Osteocyte (in vitro differentiated cells): ENCODE measurements at places on chromosomes 12 and 14. TPM values are rescaled to one million over a fixed set of nuclear protein-coding genes. Genes with fewer than 3 reads are reported as not detected.

DNA sequence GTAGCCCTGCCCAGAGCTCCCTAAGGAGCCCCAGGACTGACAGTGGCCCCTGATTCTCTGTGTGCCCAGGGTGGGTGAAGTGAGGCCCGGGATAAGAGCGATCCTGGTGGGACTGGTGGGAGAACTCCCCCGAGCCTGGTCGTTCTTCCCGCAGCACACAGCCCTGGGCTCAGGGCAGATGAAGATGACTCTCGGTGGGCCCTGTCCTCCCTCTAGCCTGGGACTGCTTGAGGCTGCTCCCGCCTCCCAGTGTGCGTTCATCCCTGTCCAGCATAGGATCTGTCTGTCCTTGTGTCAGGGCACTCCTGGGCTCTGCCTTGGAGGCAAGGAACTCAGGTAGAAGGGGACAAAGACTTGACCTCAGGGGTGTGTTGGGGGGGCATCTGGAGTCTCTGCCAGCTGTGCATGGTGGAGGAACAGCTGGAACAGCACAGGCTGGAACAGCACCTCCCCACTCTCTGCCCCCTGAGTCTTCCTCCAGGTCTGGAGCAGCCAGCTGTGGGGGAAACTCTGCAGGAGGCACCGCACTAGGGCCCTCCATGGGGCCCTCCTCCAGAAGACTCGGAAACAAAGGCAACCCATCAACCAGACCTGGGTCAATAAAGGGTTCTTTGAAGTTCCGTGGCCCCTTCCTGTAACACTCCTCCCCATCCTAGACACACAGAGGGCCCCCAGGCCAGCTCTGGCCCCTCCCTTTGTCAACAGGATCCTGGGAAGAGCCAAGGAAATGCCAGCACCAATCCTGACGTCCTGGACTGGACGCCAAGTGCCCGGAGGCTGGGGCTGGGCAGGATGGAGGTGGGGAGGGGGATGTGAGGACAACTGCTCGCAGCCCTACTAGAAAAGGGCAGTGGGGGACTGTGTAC lies 15.9 kb downstream of the FAIM2 start:
- DNase-seq: no peak

DNA sequence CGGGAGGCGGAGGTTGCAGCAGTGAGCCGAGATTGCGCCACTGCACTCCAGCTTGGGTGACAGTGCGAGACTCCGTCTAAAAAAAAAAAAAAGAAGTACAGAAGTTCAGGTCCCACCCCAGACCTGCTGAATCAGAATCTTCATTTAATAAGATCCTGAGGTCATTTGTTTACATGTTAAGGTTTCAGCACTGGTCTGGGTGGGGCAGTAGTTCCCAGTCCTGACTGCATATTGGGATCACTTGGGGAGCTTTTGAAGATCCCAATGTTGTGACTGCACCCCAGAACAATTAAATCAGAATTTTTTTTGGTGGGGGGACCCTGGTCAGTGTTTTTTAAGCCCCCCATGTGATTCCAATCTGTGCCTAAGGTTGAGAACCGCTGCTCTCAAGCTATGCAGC lies 11.7 kb upstream of the COL2A1 start:
- DNase-seq: no peak

DNA sequence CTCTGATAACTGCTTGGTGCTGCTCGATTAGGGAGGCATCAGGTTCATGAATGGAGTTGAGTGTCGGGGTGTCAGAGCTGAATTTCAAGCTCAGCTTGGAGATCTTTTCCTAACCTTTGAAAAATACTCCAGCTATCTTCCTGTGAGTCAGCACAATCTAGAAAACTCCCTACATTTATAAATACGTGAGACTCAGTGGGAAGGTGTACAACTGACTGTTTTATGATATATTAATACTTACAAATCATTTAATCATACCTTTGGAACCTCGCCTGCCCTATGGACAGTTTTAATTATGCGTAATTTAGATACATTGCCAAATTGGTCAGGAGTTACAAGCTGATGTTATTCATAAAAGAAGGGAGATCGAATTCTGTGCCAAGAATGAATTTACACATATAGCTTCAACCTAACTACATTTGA lies 961 bp downstream of the CMAS start:
- DNase-seq: no peak

THTPA gene
- 22.3 and 25.7 TPM in 2 replicates for total RNA-seq

GRCh38 chr12:14656846-14657245 lies 39.6 kb downstream of the GUCY2C start:
- no peak for DNase-seq

DNA sequence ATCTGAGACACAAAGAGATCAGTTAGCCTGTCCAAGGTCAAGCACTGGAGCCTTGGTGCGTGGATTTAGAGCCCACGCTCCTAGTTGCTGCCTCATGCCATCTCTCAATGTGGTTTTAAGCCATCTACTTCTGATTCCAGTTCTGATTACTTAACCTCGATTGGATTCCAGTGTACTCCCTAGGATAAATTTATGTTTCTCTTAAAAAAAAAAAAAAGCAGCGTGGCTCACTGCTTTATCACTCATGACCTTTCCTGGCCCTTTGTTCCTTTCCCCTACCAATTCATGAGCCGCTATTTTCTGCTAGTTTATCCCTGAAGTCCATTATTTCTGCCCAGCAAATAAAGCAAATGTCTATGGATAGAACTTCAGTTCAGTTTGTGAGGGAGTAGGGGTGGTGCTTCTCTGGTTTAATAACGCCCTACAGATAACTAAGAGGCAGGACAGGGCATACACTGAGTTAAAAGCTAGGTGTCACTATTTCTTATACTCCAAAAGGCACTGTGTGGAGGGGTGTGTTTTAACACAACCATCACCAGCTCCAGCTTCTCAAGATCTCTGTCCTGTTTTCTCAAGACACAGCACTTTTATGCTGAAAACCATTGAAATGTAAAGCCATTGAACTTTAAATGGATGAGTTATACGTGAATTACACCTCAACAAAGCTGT lies 9.8 kb upstream of the PARP11 start:
- DNase-seq: no peak

CLEC1B gene
- total RNA-seq: not detected in 2 replicates

GRCh38 chr12:19527866-19528265 lies 88.6 kb downstream of the AEBP2 start:
- DNase-seq: no peak
